Uterine smooth muscle cell (primary cell): ENCODE measurements at places on chromosomes 2 and 18. TPM values are rescaled to one million over a fixed set of nuclear protein-coding genes. Genes with fewer than 3 reads are reported as not detected.

C2orf81 gene
- 1.00 and 1.4 TPM in 2 replicates for total RNA-seq

MYOM1 gene
- 0.22 and 0.62 TPM in 2 replicates for total RNA-seq

ST8SIA3 gene
- not detected in 2 replicates for total RNA-seq

SERPINB8 gene
- total RNA-seq, result 21.9 and 37.2 TPM in 2 replicates

TMEM247 gene
- total RNA-seq, result not detected in 2 replicates

DSG1 gene
- total RNA-seq, result not detected in 2 replicates

UGT1A10 gene
- 0.11 TPM in 1 of 2 replicates, not detected in the other for total RNA-seq

SGPP2 gene
- not detected in 2 replicates for total RNA-seq

SERPINB11 gene
- not detected in 2 replicates for total RNA-seq

C1QL2 gene
- total RNA-seq, result not detected in 2 replicates

IL1B gene
- 0.77 and 1.7 TPM in 2 replicates for total RNA-seq

COL4A4 gene
- total RNA-seq, result 0.75 and 2.7 TPM in 2 replicates

LAMA1 gene
- total RNA-seq, result 67.1 and 184 TPM in 2 replicates

ELOA2 gene
- total RNA-seq, result not detected in 2 replicates

ESPNL gene
- total RNA-seq, result 4.5 and 9.2 TPM in 2 replicates

NYAP2 gene
- total RNA-seq, result not detected in 2 replicates

CASP10 gene
- 4.5 and 6.1 TPM in 2 replicates for total RNA-seq

SERPINB13 gene
- total RNA-seq, result not detected in 2 replicates

CAPN14 gene
- total RNA-seq, result 0.11 and 0.12 TPM in 2 replicates

MAPK4 gene
- total RNA-seq, result not detected in 2 replicates

EN1 gene
- total RNA-seq, result under 0.01 TPM in 1 of 2 replicates, not detected in the other

DSG4 gene
- total RNA-seq, result not detected in 2 replicates

FBXO41 gene
- total RNA-seq, result 2.1 and 3.4 TPM in 2 replicates

SCYGR4 gene
- total RNA-seq, result not detected in 2 replicates
